ENCODE measurements at places on chromosomes 3 and 15. TPM values are rescaled to one million over a fixed set of nuclear protein-coding genes. Genes with fewer than 3 reads are reported as not detected.

The PPP1R14D gene
- total RNA-seq, result not detected

The ADPRH gene
- 3.9 TPM for total RNA-seq

The ITIH1 gene
- total RNA-seq, result not detected

The ADAMTS17 gene
- 2.1 TPM for total RNA-seq

The B4GALT4 gene
- 17.3 TPM for total RNA-seq

The HHLA2 gene
- 3.4 TPM for total RNA-seq

The CCDC50 gene
- 20.2 TPM for total RNA-seq

The NR1I2 gene
- not detected for total RNA-seq

The HAPLN3 gene
- total RNA-seq, result 182 TPM

The MME gene
- not detected for total RNA-seq

The HDC gene
- 0.61 TPM for total RNA-seq

The CLEC3B gene
- total RNA-seq, result 1.0 TPM

The AHSG gene
- total RNA-seq, result not detected

The RHCG gene
- not detected for total RNA-seq

The PTH1R gene
- total RNA-seq, result not detected

The SLC7A14 gene
- not detected for total RNA-seq

The P2RY1 gene
- total RNA-seq, result 0.34 TPM

The BFSP2 gene
- 0.44 TPM for total RNA-seq

The ALDH1A3 gene
- not detected for total RNA-seq

The ALDH1A2 gene
- total RNA-seq, result not detected
